ENCODE measurements at places on chromosomes 2 and 18.

DNA sequence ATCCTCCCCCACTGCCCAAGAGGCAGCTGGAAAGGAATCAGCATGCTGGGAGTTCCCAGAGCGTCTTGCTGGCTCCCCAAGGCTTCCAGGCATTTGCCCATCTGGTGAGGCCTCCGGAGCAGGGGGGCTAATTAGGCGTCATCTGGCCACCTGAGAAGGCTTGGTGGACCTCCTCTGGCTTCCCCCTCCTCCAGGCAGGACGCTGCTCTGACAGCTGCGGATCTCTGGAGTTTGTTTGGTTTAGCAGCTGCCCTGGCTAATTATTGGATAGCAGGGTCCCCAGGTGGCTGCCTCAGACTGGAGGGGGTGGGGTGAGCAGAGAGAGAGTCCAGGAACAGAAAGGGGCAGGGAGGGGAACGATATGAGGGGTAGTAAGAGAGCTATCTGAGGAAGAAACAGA lies 425.2 kb upstream of the MEX3C start:
- DNase-seq, result no peak

DNA sequence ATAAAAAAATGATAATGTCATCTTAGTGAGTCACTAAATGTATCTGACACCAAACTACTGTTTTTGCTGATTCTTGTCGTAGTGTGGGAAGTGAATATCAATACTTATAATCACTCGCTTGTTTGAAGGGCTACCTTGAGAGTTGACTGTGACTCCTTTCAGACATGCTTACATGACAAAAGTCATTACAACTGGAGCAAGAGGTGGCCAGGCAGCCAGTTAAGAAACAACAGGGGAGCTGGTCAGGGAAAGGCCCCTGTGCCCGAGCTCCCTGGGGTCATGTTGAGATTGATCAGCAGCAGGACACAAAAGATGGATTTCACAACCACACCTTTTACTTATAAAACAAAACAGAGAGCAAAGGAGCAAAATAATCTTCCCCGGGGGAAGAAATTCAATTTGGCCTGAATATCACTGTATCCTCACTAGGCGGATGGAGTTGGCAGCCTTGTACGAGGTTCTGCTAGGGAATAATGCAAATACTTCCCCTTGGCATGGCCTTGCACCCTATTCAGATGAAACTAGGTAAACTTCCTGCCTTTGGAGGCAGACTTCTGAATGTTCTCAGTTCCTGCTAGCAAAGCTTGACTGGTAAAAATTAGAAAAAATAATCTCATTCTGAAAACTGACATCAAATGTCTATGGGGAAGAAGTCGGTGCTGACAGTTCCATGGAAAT lies 101.2 kb downstream of the DYNC1I2 start:
- no peak for DNase-seq

DNA sequence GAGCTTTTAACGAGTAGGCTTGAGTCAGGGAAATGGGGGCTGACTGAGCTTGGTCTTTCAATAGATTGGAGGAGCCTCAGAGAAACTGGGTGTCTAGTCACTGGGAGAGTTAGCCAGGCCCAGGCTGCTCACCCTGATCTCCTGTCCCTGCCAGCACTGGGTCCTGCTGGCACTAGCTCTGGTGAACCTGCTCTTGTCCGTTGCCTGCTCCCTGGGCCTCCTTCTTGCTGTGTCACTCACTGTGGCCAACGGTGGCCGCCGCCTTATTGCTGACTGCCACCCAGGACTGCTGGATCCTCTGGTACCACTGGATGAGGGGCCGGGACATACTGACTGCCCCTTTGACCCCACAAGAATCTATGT lies 720 bp downstream of the KRTCAP3 start:
- no peak for DNase-seq

DNA sequence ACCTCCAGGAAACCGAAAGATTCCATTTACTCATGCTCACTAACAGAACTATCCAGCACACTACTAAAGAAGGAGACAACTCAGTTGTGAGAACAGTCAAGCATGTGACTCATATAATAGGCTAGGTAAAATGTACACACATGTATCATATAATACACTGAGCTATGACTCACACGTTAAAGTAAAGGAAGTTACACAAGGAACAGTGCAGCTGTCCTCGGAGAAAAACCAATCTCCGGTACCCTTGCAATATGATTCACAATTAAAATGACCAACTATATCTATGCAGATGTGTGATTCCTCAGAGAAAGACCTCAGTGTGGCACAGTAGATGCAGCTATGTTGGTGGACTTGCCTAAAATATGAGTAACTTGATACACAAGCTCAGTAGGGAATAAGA lies 76.5 kb downstream of the STRN start:
- DNase-seq, result no peak

- DNase-seq, result no peak
Measured at GRCh38 chr2:29223851-29224692, 108.9 kb downstream of the CLIP4 start.

GRCh38 chr18:23528580-23529472 lies 25.5 kb downstream of the RMC1 start:
- DNase-seq, result no peak

DNA sequence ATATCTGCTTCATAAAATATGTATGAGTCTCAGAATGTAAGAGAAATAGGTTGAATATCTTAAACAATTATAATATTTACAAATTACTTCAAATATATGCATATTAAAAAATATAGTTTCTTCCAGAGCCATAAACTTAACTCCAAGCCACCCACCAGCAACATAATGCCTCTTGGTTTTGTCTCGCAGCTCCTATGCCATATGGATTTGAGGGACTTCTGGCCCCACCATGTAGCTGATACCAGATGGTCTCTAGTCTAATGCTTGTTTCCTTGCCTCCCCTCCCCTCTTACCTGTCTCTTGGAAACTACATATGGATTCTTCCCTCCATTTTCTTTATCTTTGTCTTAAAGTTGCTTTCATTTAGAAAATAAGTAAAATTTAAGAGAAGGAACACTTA lies 114.3 kb downstream of the GCA start:
- no peak for DNase-seq

DNA sequence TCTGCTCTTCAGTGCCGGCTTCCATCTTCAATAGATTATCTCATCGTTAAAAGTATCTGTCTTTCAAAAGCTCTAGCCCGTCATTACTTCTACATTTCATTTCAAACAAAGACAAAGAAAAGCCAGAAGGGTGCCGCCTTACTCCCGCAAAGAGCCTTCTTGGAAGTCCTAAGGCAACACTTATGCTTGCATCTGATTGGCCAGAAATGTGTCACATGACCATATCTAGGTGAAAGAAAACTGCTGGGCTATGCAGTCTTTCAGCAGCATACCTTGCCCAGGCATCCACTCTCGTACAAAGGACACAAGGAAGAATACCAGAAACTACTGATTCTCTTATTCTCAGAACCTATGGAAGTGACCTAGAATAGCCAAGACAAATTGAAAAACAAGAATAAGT lies 217.1 kb upstream of the SLC35G4 start:
- no peak for DNase-seq
